NCI-H526 treated with DMSO at 0.1 percent for 48 hours (cell line): ENCODE measurements at places on chromosomes 5 and 9.

DNA sequence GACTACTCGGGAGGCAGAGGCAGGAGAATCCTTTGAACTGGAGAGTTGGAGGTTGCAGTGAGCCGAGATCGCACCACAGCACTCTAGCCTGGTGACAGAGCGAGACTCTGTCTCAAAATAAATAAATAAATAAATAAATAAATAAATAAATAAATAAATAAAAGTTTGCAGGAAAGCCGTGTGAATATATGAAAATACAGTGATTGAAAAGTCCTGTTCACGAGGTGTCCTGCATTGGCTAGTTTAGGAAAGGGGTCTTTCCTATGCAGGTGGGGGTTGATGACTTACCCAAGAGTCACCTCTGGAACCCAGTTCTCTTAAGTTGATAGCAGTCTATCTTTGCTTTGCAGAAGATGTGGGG is 7.3 kb downstream of the TENT4A start:
- DNase-seq = no peak

- DNase-seq = no peak
These were observed 37.6 kb downstream of the RHOBTB3 start for GRCh38 chr5:95768731-95769130.

DNA sequence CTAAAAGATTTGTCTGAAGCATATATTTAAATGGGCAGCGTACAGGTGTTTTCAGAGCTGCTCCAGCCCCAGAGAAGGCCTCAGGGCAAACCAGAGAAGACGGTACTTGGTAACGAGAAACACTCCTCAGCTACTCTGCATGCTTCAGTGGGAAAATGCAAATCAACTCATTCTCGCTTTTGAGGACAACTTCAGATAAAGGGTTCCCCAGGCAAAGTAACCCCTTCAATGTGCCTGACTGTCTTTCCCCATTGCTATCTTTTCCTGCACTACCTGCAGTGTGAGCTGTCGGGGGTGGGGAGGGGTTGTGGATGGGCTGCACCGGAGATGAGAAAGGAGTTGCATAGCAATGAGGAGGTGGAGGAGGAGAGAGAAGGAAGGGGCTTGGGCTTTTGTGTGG is 339.7 kb upstream of the CLINT1 start:
- peak; percentile 98 for DNase-seq

GRCh38 chr5:159971038-159971437 is 37.9 kb upstream of the TTC1 start:
- DNase-seq = no peak

DNA sequence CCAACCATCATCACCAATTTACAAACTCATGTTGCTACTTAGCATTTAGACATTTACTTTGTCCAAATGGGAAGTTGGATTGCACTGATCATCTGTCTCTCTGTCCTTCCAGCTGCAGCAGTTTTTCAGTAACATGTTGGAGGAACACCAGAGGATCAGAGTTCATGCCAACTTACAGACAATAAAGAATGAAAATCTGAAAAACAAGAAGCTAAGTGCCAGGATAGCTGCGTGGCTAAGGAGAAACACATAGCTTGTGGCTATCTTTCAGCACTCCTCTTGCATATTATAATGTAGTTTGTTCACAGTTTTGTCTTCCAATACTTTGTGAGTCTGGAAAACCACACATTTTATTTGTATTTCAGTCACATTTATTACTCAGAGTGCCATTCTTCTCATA is 6.4 kb upstream of the ARL14EPL start:
- no peak for DNase-seq

- no peak for DNase-seq
These were observed 11.5 kb upstream of the STK32A start for GRCh38 chr5:147223343-147223742.

DNA sequence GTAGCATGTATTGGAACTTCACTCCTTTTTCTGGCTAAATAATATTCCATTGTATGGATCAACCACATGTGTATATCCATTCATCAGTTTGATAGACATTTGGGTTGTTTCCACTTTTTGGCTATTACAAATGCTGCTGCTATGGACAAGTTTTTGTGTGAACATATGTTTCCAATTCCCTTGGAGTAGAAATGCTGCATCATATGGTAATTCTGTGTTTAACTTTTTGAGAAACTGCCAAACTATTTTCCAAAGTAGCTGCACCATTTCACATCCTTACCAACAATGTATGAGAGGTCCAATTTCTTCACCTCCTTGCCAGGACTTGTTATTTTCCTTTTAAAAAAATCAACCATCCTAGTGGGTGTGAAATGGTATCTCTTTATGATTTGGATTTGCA is 8.4 kb downstream of the FRRS1L start:
- DNase-seq = no peak

DNA sequence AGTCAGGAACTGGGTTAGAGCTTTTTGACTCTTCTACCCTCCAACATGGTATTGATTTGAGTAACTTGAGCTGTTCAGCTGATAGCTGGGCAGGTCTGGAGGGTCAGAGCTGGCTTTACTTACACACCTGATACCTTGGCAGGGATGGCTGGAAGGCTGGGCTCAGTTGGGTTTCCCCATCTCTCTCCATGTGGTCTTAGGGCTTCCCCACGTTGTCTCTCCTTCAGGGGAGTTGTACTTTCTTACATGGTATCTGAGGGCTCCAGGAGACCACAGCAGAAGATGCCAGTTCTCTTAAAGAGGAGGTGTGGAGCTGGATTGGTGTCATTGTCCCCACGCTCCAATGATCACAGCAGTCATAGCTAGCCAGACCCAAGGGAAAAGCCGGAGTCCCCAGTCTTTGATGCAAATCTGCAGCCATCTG is 25.6 kb downstream of the ISOC1 start:
- DNase-seq = no peak

DNA sequence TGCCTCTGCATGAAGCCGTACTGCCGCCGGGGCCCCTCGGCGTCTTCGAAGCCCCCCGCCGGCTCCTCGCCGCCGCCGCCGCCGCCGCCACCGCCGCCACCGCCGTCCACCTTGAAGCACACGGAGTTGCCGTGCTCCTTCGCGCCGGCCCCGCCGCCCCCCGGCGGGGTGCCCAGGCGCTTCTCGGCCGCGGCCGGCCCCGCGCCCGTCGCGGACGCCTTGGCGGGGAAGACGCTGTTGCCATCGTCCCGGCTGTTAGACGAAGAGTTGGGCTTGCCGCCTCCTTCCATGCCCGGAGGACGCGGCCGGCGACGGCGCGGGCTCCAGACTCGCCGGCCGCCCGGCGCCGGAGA is 400 bp downstream of the HCN1 start:
- DNase-seq = no peak

- DNase-seq = no peak
These were observed 20.8 kb downstream of the OR1L3 start for GRCh38 chr9:122695696-122696095.

GRCh38 chr5:134642931-134643530 is 5.6 kb upstream of the SEC24A start:
- no peak for DNase-seq

- DNase-seq = no peak
These were observed 471.8 kb upstream of the ACO1 start for GRCh38 chr9:31912636-31913035.

- no peak for DNase-seq
These were observed 279.1 kb upstream of the IL12B start for GRCh38 chr5:159609359-159609758.

- no peak for DNase-seq
These were observed 173.6 kb downstream of the TENT4A start for GRCh38 chr5:6886866-6887265.

DNA sequence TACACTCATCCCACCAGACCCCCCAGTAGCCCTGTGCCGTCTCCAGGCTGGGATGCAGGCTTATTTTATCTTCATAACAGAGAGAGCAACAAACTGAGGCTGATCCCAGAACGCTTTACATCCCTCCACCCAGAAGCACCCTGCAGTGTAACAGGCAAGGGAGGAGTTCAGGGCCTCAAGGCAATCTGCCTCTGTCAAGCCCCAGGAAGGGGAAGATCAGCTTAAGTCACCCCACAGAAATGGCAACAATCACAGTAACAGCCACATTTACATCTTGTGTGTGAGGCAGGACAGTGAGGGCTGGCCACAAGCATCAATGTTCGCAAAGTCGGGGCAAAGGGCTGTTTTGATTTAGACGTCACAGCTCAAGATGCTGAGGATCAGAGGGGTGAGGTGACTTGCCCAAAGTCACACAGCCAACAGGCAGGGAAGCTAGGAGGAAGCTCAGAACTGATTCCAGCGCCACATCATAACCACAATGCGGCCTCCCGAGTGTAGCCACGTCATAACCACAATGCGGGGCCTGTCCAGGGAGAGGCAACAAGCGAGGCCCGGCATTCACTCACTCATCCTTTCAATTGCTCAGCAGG is 14.4 kb downstream of the STK10 start:
- DNase-seq = no peak

DNA sequence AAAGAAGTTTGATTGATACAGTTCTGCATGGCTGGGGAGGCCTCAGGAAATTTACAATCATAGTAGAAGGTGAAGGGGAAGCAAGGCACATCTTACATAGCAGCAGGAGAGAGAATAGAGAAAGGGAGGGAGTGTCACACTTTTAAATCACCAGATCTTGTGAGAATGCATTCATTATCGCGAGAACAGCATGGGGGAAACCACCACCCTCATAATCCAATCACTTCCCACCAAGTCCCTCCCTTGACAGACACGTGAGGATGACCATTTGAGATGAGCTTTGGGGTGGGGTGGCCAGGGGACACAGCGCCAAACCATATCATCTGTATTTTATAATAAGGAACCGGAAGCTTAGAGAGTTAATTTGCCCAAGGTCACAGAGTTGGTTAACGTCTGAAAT is 13.7 kb upstream of the FOCAD start:
- DNase-seq = no peak

DNA sequence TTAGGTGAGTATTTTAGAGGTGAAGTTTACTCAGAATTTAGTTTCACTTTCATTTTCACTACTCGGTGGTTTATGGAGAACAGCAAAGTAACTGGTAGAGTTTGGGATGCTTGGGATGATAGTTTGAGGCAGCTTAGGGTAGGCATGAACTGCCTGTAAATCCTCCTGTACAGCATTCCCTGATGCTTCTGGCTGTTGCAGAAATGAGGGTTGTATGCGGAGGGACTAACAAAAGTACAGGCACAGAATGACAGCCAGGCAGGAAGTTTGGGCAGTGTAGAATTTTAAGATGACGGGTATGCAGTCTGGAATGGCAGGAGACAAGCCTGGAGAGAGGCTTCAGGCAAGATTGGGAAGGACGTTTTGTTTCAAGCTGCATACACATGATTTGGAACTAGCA is 48.0 kb upstream of the FAM120AOS start:
- no peak for DNase-seq

DNA sequence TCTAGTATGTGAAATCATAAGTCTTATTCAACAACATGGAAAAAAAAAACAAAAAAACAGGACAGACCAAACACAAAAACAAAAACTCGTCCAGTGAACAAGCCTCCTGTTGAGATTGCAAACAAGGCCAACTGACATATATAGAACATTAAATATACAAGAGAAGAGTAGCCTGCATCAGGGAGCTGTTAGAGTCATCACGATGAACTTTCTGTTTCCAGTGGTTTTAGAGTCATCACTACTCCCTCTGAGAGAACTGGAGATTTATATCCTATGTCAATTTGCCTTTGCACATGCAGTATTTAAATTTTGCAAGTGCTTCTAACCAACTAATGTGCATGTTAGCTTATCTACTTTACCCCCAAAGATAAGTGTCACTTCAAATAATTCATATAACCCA is 9.9 kb downstream of the SNCAIP start:
- DNase-seq = peak; percentile 23

GRCh38 chr5:90861843-90862586 is 303.4 kb downstream of the ADGRV1 start:
- DNase-seq = no peak

GRCh38 chr5:73815631-73816030 is 189.6 kb downstream of the ARHGEF28 start:
- no peak for DNase-seq

DNA sequence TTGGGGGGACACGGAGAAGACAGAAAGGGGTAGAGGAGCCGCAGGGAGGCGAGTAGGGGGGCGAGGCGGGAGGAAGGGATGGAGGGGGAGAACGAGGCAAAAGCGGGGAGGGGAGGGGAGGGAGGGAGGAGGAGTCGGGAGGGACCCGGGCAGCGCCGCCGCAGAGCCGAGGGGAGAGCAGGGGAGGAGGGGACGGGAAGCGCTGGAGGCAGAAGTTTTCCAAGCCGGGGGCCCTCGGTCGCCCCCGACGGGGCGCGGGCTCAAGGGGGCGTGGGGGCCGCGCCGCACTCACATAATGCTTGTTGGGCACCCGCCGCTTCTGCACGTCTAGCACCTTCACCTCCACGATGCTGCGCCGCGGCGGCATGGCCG is 353 bp downstream of the SH3PXD2B start:
- no peak for DNase-seq

- DNase-seq = no peak
These were observed 433.5 kb downstream of the KIAA0825 start for GRCh38 chr5:94184870-94185269.

DNA sequence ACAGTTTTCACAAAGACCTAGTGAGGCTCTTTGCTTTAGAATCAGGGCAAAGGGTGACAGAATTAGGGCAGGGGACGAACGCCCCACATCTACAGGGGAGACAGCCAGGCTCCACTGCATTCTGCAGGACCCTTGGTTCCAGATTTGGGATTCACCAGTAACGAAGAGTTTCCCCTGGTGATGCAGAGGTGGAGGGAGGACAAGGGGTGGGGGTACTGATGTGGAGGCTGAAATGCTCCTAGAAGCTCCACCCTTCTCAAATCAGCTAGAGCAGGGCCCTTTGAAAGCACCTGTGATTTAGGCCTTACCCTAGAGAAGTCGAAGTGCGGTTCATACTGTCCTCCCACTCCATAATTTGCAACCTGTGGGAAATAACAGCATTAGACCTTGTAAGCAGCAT is 29.1 kb downstream of the P4HA2 start:
- no peak for DNase-seq

DNA sequence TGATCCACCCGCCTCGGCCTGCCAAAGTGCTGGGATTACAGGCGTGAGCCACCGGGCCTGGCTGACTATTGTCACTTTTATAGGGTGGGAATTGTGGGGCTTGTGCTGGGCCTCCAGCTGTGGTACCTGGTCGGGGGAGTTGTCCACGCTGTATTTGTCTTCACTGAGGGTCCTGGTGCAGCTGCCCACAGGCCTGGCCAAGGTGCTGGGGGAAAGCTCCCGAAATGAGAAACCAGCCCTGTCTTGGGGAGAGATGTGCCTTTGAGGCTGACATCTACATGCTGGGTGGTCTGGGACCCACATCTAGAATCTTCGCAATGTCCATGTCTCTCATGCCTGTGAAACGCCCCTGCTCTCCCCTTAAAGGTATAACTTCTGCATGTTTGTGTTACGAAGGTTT is 2.6 kb downstream of the EXOC3 start:
- DNase-seq = no peak

DNA sequence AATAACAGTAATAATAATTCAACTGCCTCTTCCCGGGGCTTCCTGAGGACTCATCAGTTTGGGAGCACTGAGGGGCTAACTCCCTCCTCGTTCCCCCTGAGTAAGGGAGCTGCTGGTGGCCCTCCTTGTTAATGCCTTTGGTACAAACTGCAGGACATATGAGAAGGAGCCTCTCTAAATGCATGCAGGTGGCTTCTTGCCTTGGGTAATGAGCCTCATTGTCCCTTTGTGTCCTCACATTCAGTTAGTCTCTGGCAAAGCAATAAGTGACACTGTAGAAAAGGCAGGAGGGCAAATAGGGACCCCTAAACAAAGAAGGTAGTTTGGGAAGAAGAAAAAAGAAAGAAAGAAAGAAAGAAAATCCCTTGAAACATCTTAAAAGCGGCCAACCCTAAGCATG is 95.4 kb upstream of the ERCC6L2 start:
- no peak for DNase-seq

GRCh38 chr9:108687006-108687987 is 168.5 kb downstream of the ACTL7B start:
- peak; percentile 34 for DNase-seq
